ENCODE measurements at places on chromosomes 5 and 9.

DNA sequence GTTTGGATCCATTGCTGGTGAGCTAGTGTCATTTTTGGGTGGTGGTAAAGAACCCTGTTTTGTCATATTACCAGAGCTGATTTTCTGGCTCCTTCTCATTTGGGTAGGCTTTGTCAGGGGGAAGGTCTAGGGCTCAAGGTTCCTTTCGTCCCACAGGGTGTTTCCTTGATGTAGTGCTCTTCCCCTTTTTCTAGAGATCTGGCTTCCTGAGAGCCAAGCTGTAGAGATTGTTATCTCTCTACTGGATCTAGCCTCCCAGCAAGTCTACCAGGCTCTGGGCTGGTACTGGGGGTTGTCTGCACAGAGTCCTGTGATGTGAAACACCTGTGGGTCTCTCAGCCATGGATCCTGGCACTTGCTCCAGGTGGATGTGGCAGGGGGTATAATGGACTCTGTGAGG, 145.9 kb downstream of the HINT1 start:
- DNase-seq: no peak

GRCh38 chr9:70590315-70590677, 175.8 kb upstream of the KLF9 start:
- no peak for DNase-seq

- no peak for DNase-seq
Measured at GRCh38 chr5:88119535-88120125, 149.0 kb downstream of the TMEM161B start.

- no peak for DNase-seq
Measured at GRCh38 chr9:104860263-104860662, 67.7 kb downstream of the ABCA1 start.

- no peak for DNase-seq
Measured at GRCh38 chr5:156314416-156314815, 12.5 kb upstream of the SGCD start.

- DNase-seq: no peak
Measured at GRCh38 chr5:157347301-157348048, 81.6 kb downstream of the CYFIP2 start.

Data from NCI-H187 treated with DMSO at 0.1 percent for 48 hours (cell line).